ENCODE measurements at places on chromosomes 12 and 14. TPM values are rescaled to one million over a fixed set of nuclear protein-coding genes. Genes with fewer than 3 reads are reported as not detected.

SELPLG gene
- total RNA-seq = 0.73 TPM

FAIM2 gene
- not detected for total RNA-seq

B3GNT4 gene
- total RNA-seq = 4.0 TPM

FAM90A1 gene
- total RNA-seq = not detected

PLD4 gene
- total RNA-seq = not detected

DCP1B gene
- total RNA-seq = 3.6 TPM

RNU4-1 gene
- total RNA-seq = under 0.01 TPM

KCNK10 gene
- not detected for total RNA-seq

PRKD1 gene
- total RNA-seq = 3.0 TPM

SERPINA10 gene
- total RNA-seq = not detected

ARMH4 gene
- 2.6 TPM for total RNA-seq

DACT1 gene
- total RNA-seq = 0.40 TPM

LGMN gene
- 46.8 TPM for total RNA-seq

SLC7A8 gene
- total RNA-seq = 3.8 TPM

DNAJC22 gene
- total RNA-seq = 12.9 TPM

SLC10A1 gene
- not detected for total RNA-seq

VRTN gene
- total RNA-seq = not detected

SSTR1 gene
- total RNA-seq = 0.23 TPM

BLTP3B gene
- total RNA-seq = 29.0 TPM

KLRC3 gene
- total RNA-seq = not detected

OAS2 gene
- total RNA-seq = 10.5 TPM

CLEC4A gene
- total RNA-seq = not detected

ALDH6A1 gene
- 5.0 TPM for total RNA-seq

PLEKHH1 gene
- 6.2 TPM for total RNA-seq

NOVA1 gene
- total RNA-seq = 3.1 TPM

RNASE2 gene
- total RNA-seq = not detected

SYNDIG1L gene
- total RNA-seq = not detected

CCT2 gene
- total RNA-seq = 306 TPM

CAPZA3 gene
- not detected for total RNA-seq

TSHR gene
- not detected for total RNA-seq

LALBA gene
- total RNA-seq = not detected

SLC2A13 gene
- total RNA-seq = 3.2 TPM

KRT83 gene
- total RNA-seq = 0.33 TPM

GLT1D1 gene
- not detected for total RNA-seq

Data from PC-3 (cell line).